ENCODE measurements at places on chromosomes 3 and 15.

DNA sequence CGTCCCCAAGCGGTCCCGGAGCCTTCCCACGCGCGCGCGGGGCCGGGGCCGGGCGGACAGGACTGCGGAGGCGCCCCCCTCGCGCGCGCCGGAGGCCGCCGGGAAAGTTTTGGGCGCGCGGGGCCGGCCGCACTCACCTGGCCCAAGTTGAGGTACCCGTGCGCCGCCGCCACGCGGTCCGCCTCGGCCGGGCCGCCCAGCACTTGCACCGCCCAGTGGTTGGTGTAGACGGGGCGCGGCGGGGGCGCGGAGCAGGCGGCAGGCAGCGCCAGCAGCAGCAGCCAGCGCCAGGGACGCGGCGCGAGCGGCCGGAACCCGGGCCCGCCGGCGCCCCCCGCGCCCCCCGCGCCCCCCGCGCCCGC, 289 bp downstream of the PCSK6 start:
- DNase-seq, result no peak

- no peak for DNase-seq
Measured at GRCh38 chr3:77319711-77320110, 279.8 kb downstream of the ROBO2 start.

GRCh38 chr3:178750639-178751300, 214.5 kb downstream of the KCNMB2 start:
- DNase-seq, result no peak

DNA sequence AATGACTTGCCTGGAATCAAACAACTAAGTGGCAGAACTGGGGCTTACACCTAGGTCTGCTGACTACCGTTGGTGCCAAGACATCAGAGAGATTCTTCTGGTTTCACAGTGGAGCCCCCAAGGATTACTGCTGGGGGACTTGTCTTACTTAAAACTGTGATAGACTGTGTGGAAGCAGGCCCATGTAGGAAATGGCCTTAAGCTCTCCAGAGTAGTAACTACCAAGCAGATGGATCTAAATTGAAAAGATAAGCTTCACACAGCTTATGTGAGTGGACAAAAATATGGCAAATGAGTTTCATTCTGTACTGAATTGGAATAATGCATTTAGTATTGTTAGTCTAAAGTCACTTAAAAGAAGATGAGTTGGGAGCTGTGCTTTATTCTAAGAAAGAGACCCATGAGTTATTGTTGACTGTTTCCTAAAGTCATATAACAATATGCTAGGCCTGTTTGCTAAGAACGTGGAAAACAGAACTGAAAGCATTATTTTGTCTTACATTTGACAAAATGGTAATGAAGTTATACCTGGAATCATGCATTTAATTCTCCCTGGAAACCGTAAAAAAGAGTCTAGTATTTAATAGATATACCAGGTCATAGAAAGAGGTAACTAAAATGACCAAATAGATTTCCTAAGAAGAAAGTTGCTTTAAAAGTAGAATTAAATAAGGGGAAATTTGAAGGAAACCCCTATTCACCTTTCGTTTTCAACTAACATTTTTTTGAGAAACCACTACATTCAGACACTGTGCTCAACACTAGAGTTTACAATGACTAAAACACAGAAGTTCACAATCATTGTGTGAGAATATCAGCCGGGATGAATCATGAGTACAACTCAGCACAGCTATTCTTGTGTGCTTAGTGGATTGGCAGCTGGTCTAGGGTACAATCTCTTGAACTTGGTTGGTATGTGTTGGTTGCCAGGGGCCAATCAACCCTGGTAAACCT, 13.0 kb upstream of the MAPK6 start:
- no peak for DNase-seq
